ENCODE measurements at places on chromosomes 6 and 20.
A peak's percentile ranks its signal among the peaks of the same experiment; 100 is the strongest.

GRCh38 chr6:30939473-30939872 is 1.3 kb upstream of the MUCL3 start:
- no peak for DNase-seq

GRCh38 chr20:10469599-10469998 is 34.5 kb downstream of the SLX4IP start:
- DNase-seq: peak; percentile 94

GRCh38 chr6:170317076-170317475 is 10.5 kb downstream of the FAM120B start:
- no peak for DNase-seq

- DNase-seq: no peak
These were observed 42.5 kb upstream of the TLDC2 start for GRCh38 chr20:36833275-36834020.

Data from NCI-H69 (cell line).